ENCODE measurements at places on chromosomes 1 and 21.
A peak's percentile ranks its signal among the peaks of the same experiment; 100 is the strongest.

- peak; percentile 22 for DNase-seq
Observed at GRCh38 chr21:26169611-26170470, 729 bp downstream of the APP start.

DNA sequence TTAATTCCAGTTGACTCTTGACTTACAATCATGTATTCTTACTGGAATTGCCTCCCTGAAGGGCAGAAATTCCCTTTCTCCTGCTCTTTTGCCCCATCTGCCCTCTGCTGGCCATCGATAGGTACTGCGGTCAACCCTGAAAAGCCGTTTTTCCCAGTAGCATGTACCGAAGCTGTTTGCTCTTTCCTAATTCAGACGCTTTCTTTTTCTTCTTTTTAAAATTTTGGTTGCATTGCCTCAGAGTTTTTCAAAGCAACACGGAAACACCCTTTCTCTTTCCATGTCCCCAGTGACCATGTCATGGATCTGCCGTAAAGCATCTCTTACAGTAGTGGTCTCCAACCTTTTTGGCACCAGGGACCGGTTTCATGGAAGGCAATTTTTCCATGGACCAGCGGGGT, 164.2 kb upstream of the C1orf21 start:
- peak; percentile 41 for DNase-seq

GRCh38 chr1:36425791-36426190, 24.5 kb downstream of the OSCP1 start:
- no peak for DNase-seq

- DNase-seq = no peak
Observed at GRCh38 chr1:60535713-60536112, 462.1 kb upstream of the C1orf87 start.

DNA sequence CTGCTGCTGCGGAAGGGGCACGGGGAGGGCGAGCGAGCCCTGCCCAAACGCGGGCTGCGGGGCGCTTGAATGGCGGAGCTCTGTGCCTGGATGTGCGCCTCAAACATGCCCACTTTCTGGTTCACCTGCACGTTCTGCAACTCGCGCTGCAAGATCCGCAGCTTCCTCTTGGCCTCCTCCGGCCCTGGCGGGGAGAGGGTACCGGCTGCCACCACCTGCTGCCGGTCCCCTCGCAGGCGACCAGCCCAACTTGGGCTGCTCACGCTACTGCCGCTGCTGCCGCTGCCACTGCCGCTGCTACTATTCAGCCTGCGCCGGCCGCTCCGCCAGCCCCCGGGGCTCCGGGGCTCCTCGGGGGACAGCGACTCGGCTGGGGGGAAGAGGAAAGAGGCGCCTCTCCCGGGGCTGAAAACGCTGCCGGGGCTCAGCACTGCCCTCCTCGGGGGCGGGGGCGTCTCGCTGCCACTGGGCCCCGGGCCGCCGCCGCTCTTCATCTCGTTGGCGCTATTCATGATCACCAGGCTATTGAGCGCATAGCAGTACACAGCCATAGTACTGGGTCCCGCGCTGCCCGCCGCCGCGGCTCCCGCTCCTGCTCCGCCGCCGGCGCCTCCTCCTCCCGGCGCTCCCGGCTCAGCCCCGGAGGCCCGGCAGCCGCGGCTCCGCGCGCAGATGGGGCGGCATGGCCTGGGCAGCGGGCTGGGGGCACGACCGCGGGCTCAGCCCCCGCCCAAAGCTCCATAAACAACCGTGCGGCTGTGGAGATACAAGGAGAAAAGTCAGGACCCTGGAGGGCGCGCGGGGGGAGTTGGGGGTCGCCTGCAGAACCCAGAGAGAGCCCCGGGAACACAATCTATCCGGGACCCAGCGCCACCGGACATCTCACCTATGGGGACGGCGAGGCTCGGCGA, 1.9 kb downstream of the ITPKB start:
- DNase-seq = peak; percentile 69

GRCh38 chr1:238642231-238642630, 744.1 kb upstream of the CHRM3 start:
- no peak for DNase-seq

DNA sequence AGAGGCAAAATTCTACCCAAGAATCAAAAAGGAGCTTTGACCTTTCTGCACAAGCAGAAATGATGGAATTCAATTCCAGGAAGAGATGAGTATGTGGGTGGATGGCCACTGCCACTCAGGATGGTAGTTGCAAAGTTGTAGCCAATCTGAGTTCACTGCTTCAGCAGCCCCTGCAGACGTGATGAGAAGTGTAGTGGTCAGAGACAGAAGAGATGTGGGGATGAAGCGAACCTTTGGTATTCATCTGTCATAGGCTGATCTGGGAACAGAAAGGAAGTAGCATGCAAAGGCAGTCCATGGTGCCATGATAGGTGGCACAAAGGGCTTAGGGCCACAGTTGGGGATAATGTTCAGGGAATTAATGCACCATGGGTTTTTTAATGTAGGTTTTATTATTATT, 81.1 kb upstream of the PGBD5 start:
- no peak for DNase-seq

- DNase-seq = no peak
Observed at GRCh38 chr1:101741910-101742309, 254.8 kb downstream of the OLFM3 start.

GRCh38 chr1:161273402-161273801, 14.9 kb downstream of the PCP4L1 start:
- DNase-seq = no peak

DNA sequence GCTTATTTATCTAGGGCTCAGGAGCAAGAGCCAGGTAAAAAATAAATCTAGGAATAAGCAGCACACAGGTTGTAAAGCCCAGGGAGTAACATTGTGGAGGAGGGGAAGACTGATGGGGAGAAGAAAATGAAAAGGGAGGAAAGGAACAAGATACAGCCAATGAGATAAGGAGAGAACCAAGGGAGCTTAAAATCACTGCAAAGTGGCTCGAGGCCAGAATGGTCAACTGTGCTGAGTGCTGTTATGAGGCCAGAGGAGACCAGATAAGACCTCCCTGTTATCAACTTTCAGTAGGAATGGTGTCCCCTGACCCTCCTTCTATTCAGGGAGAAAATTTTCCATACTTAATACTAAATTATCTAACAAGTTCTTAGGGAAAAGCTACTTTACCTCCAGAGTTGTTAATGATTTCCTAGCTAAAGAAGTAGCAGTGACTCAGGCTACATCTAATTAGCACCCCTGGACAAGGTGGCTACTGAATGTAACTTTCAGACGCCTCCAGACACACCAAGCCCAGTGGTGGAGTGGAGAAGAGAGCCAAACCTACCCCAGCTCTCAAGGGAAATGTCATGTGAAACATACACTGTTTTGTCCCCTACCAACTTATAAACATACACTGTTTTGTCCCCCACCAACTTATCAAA, 25.5 kb downstream of the ENAH start:
- no peak for DNase-seq

GRCh38 chr1:90357995-90358394, 359.1 kb downstream of the BARHL2 start:
- DNase-seq = no peak

DNA sequence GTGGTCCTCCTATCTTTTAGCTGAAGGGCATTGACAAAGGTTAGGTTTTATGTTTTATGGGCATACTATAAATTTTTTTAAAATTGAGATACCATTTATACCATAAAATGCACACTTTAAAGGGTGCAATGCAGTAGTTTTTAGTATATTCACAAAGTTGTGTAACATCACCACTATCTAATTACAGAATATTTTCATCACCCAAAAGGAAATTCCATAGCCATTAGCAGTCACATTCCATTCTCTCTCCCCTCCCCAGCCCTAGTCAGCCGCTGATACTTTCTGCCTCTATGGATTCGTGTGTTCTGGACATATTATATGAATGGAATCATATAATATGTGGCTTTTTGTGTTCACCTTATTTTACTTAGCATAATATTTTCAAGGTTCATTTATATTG, 135.8 kb upstream of the B3GALT2 start:
- DNase-seq = no peak

GRCh38 chr1:181149326-181150125, 61.0 kb downstream of the IER5 start:
- peak; percentile 81 for DNase-seq

GRCh38 chr1:109624201-109625010, 4.8 kb downstream of the AMPD2 start:
- no peak for DNase-seq

- no peak for DNase-seq
Observed at GRCh38 chr1:241612533-241613477, 27.4 kb downstream of the CHML start.

- no peak for DNase-seq
Observed at GRCh38 chr21:29072873-29073221, 601 bp downstream of the CCT8 start.

- DNase-seq = peak; percentile 65
Observed at GRCh38 chr1:229342656-229343569, at the start of gene CCSAP. Gene CCSAP (minus strand): TSS chr1:229343047. CDS start chr1:229342465, 582 bp downstream.

- no peak for DNase-seq
Observed at GRCh38 chr1:3785456-3786157, 10.7 kb downstream of the LRRC47 start.

GRCh38 chr1:26542771-26543451, 13.3 kb downstream of the RPS6KA1 start:
- no peak for DNase-seq
